ENCODE measurements at places on chromosomes 6 and 20. TPM values are rescaled to one million over a fixed set of nuclear protein-coding genes. Genes with fewer than 3 reads are reported as not detected.

Gene COL21A1
- total RNA-seq, result 2.1 TPM

Gene CFAP206
- total RNA-seq, result not detected

Gene FAM83B
- total RNA-seq, result 57.8 TPM

Gene ZNF311
- total RNA-seq, result 0.57 TPM

Gene DZANK1
- total RNA-seq, result 1.1 TPM

DNA sequence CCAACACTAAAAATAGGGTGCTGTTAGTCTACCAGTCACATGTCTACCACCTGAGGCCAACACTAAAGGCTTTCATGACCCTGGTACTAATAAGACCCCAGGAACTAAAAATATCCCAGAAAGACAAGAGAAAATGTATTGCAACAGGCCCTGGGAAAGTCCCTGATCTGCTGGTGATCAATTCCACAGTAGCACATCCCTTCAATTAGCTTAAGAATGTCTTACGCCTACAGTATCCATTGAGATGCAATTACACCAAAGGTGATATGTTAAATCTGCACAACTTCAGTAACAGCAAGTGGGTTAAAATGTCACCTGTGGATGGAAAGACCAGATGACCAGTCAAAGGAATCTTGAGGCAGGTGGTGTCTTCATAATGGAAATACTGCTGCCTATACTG, 3.1 kb downstream of the SEMG1 start:
- no peak for DNase-seq

- no peak for DNase-seq
Measured at GRCh38 chr6:21050935-21051334, 516.7 kb downstream of the CDKAL1 start.

DNA sequence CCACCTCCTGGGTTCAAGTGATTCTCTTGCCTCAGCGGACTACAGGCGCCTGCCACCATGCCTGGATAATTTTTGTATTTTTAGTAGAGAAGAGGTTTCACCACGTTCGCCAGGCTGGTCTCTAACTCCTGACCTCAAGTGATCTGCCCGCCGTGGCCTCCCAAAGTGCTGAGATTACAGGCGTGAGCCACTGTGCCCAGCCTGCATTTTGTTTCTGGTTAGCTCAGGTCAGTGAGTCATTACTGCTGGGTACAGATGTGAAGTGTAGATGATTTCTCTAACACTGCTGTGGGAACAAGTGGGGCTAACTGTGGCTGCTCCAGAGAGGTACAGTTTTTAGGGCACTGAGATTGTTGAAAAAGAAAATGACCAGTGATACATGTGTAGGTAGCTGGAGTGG, 188.6 kb downstream of the PRL start:
- no peak for DNase-seq

DNA sequence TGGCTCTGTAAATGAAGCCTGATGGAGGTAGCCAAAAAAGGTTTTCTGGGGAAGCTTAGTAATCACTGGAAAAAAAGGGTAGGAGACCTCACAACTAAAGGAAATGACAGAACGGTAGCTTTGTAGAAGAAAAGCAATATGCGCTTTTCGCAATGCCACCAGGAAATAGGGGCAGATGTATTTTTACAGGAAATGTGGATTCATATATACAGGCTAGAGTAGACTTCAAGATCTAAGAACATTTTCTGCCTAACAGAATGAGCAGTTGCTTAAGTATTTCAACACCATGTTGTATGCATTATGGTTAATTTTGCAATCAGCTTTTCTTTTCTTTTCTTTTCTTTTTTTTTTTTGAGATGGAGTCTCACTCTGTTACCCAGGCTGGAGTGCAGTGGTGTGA, 219.6 kb downstream of the CD83 start:
- no peak for DNase-seq

DNA sequence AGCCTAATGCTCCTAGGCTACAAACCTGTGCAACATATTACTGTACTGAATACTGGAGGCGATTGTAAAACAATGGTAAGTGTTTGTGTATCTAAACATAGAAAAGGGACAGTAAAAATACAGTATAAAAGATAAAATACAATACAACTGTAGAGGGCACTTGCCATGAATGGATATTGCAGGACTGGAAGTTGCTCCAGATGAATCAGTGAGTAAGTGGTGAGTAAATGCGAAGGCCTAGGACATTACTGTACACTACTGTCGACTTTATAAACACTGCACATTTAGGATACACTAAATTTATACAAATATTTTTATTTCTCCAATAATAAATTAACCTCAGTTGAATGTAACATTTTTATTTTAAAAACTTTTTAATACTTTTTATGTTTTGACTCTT, 485.0 kb downstream of the MMUT start:
- DNase-seq, result no peak

DNA sequence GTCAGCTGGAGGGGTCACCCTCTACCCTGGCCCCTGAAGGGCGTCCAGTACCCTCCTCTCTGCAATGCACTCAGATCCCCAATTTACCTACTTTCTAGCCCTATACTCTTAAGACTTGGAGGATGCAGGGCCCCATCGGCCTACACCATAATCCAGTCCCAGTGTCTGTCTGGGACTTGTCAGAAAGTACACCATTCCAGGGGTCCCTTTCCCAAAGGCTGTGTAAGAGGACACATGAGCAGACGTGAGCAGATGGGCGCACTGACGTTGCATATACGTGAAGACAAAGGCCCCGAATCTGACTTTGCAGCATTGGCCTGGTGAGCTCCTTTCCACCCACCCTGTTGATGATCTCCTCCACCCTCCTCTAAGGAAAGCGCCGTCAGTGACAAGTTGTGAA, 20.9 kb upstream of the SMOC2 start:
- DNase-seq, result no peak

- no peak for DNase-seq
Measured at GRCh38 chr6:36926708-36927513, 27.6 kb upstream of the PI16 start.

- DNase-seq, result no peak
Measured at GRCh38 chr6:42427871-42428270, 23.9 kb downstream of the TRERF1 start.

DNA sequence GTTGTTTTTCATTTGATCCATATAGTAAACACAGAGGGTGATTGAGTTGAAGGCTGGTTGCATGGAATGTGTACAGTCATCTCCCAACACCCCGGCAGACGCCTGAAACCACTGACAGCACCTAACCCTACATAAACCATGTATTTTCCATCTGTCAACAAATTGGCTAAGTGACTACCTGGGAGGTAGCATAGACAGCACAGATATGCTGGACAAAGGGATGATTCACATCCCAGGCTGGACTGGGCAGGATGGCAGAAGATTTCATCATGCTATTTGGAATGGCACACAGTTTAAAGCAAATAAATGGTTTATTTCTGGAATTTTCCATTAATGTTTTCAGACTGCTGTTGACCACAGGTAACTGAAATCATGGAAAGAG, 4.4 kb upstream of the VIP start:
- DNase-seq, result no peak

- DNase-seq, result no peak
Measured at GRCh38 chr6:43454290-43454695, 1.1 kb downstream of the DLK2 start.

GRCh38 chr6:100899202-100899601, 18.1 kb upstream of the ASCC3 start:
- no peak for DNase-seq

DNA sequence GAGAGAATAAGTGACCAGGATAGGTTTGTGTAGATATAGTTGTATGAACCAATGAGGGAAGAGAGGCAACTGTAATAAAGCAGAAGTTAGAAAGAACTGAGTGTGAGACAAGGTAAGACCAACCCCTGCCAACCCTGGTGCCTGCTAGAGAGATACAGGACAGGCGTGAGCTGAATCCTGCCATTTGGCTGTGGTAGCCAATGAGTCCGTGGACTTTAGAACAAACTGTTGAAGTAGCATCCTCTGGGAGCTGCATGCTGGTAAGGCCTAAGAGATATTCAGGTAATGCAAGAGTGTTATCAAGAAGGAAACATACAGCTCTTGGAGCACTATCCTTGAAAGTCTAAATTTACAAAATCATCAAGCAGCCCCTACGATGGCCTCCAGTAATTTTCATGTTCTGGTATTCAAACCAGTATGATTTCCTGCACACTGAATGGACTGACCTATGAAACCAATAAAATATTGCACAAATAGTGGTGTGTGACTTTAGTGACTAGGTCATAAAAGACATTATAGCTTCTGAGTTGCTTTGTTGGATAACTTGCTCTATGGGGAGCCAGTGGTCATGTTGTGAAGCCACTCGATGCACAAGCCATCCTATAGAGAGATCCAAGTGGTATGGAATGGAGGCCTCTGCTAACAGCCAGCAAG, 24.0 kb downstream of the BTBD3 start:
- no peak for DNase-seq

GRCh38 chr6:147166992-147167391, 37.2 kb upstream of the STXBP5 start:
- no peak for DNase-seq

GRCh38 chr20:61292821-61293612, 41.0 kb downstream of the CDH4 start:
- no peak for DNase-seq

GRCh38 chr6:150528648-150529285, 70.9 kb upstream of the PLEKHG1 start:
- DNase-seq, result no peak

- DNase-seq, result no peak
Measured at GRCh38 chr6:45376310-45377042, 1.3 kb downstream of the SUPT3H start.

DNA sequence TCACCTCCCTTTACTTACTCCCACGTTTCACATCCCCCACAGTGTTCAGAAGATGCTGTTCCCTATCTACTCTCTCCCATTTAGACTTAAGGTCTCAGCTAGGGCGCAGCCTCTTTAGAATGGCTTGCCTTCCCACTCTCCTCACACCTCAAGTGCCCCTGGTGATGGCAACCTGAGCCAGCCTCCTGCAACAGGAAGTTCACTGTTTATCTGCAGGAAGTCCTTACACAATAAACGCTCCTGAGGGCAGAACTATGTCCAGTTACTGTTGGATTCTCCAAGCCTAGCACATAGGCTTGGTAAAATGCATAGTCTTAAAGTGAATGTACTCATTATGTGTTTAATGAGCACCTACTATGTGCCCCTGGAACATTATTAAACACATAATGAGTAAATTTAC, 21.9 kb upstream of the RAB22A start:
- no peak for DNase-seq

GRCh38 chr6:14119784-14120183, 2.2 kb downstream of the CD83 start:
- no peak for DNase-seq

DNA sequence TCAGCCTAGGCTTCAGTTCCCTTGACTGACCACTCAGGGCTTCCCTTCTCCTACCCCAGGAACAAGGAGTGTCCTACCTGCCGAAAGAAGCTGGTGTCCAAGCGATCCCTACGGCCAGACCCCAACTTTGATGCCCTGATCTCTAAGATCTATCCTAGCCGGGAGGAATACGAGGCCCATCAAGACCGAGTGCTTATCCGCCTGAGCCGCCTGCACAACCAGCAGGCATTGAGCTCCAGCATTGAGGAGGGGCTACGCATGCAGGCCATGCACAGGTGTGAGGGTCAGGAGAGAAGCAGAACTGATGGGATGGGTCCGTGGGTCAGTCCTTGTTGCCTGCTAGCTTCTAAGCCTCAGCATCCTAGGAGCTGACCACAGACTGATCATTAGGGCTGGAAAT, 1.6 kb downstream of the RING1 start:
- no peak for DNase-seq

DNA sequence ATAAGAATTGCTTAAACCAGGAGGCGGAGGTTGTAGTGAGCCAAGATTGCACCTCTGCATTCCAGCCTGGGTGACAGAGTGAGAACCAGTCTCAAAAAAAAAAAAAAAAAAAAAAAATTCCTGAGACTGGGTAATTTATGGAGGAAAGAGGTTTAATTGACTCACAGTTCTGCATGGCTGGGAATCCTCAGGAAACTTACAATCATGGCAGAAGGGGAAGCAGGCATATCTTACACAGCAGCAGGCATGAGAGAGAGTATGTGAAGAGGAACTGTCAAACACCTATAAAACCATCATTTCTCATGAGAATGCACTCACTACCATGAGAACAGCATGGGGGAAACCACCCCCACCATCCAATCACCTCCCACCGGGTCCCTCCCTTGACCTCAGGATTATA, 1.8 kb upstream of the FKBP1A start:
- no peak for DNase-seq

DNA sequence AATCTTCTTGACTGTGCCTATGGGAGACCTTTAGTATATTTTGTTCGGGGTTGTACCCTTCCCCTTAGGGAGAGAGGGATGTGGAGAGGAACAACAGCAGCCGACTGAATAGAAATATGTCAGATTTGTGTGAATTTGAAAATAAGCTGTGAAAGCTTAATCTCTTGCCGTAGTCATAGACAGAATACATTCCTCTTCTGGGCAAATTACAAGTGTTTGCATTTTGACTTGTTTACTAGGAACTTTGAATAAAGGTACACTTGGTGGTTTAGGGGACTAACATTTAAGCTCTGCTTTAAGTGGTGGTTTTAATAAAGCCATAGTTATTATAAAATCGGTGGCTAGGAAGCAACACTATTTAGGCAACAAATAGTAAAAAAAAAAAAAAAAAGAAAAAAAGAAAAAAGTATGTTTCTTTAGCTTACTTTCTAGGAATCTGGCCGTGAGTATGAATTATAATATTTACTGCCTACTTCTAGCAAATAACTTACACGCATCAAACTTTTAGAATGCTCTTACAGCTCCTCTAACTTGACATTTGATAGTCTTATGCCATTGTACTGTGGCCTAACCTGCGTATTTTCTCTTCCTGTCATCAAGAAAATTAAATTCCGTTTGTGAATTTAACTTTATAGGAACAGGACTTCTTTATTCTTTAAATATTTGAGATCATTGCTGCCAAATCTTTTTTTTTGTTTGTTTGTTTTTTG, 65.1 kb downstream of the ZBTB2 start:
- DNase-seq, result no peak

DNA sequence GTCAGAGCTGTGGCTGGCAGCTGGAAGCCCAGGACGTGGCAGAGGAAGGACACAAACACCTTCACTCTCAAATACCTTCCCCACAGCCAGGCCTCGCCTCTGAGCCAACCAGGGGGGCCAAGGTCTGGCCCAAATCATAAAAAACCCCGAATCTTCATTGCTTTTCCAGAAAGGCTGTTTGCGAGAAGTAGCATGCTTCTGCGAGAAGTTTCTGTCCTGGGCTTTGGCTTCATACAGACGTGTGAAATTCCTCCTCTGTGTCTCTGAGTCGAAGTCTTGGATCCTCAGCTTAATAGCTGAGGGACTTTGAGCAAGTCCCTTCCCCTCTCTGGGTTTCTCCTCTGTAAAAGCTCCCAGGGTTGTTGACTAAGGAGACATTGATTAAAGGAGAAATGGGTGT, 63.0 kb downstream of the CHMP4B start:
- DNase-seq, result no peak

- no peak for DNase-seq
Measured at GRCh38 chr6:62980093-62980492, 231.2 kb upstream of the FKBP1C start.

Measured in esophagus squamous epithelium (tissue), 5 donors.